ENCODE measurements at places on chromosomes 1 and 21. TPM values are rescaled to one million over a fixed set of nuclear protein-coding genes. Genes with fewer than 3 reads are reported as not detected.

DNA sequence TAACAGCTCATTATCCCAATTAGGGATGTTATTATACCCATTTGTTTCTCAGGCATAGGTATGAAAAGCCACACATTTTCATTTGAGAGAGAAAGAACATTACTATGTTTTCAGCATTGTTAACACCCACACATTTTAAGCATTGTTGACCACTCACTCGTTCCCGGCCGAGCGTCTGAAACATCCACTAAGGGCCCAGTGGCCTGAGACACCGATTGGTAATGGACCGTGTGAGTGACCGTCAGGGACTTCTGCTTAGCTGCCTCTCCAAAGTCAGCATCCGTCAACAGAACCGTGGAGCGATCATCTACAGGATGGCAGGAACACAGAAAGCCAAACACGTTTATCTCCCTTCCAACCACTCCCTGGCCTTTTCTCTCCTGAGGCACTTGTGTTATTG is 184.6 kb downstream of the PCP4 start:
- no peaks in the 10 kb centered on the region for H3K4me1 ChIP-seq
- H3K36me3 ChIP-seq: no peaks in the 10 kb centered on the region
- DNase-seq: no peak
- H3K27me3 ChIP-seq: no peaks in the 10 kb centered on the region

GRCh38 chr1:245934409-245934808 is 572.7 kb downstream of the SMYD3 start:
- H3K4me3 ChIP-seq: no peak overlapping the region
- no peaks in the 10 kb centered on the region for H3K36me3 ChIP-seq
- no peaks in the 10 kb centered on the region for H3K4me1 ChIP-seq
- no peak overlapping the region for H3K27ac ChIP-seq

- no peaks in the 10 kb centered on the region for H3K4me1 ChIP-seq
- no peak for DNase-seq
- no peaks in the 10 kb centered on the region for H3K27me3 ChIP-seq
- peaks cover 21% of the 10 kb centered on the region for H3K36me3 ChIP-seq
- no peak overlapping the region for H3K4me3 ChIP-seq
These were observed 26.0 kb downstream of the VAMP4 start for GRCh38 chr1:171715813-171716251.

- no peaks in the 10 kb centered on the region for H3K4me1 ChIP-seq
- DNase-seq: no peak
- peaks cover 47% of the 10 kb centered on the region for H3K27me3 ChIP-seq
- no peaks in the 10 kb centered on the region for H3K36me3 ChIP-seq
These were observed 9.6 kb upstream of the SMYD2 start for GRCh38 chr1:214271174-214271858.

- H3K4me3 ChIP-seq: no peak overlapping the region
- no peak overlapping the region for H3K27ac ChIP-seq
- DNase-seq: no peak
- H3K36me3 ChIP-seq: no peaks in the 10 kb centered on the region
- no peaks in the 10 kb centered on the region for H3K27me3 ChIP-seq
- peaks cover 5% of the 10 kb centered on the region for H3K4me1 ChIP-seq
These were observed 9.9 kb upstream of the SLAMF1 start for GRCh38 chr1:160656737-160657136.

- no peaks in the 10 kb centered on the region for H3K36me3 ChIP-seq
- peaks cover 23% of the 10 kb centered on the region for H3K4me1 ChIP-seq
- peak within 1 kb of the TSS; percentile 53 for H3K4me3 ChIP-seq
- DNase-seq: no peak
These were observed at the start of gene MTMR11 for GRCh38 chr1:149936170-149936991. TSS of gene MTMR11 (minus strand) at chr1:149936879. CDS start at chr1:149936647, 232 bp downstream.

- H3K27ac ChIP-seq: no peak overlapping the region
- no peak for DNase-seq
- H3K27me3 ChIP-seq: no peaks in the 10 kb centered on the region
- no peaks in the 10 kb centered on the region for H3K4me1 ChIP-seq
These were observed 187.1 kb upstream of the COA6 start for GRCh38 chr1:234186037-234186688.

The AGMAT gene
- total RNA-seq: not detected

The SYT11 gene
- 8.9 TPM for total RNA-seq

The BRINP3 gene
- 1.2 TPM for total RNA-seq

The CELA2B gene
- total RNA-seq: not detected

The TNFSF4 gene
- 0.72 TPM for total RNA-seq

All from upper lobe of right lung (tissue), 1 donor.